AG04449 (cell line): ENCODE measurements at places on chromosomes 7 and 10.

GRCh38 chr7:128725531-128725930 is 13.6 kb upstream of the CALU start:
- DNase-seq: no peak

- no peak for DNase-seq
Measured at GRCh38 chr7:114864278-114864677, 57.6 kb upstream of the MDFIC start.

DNA sequence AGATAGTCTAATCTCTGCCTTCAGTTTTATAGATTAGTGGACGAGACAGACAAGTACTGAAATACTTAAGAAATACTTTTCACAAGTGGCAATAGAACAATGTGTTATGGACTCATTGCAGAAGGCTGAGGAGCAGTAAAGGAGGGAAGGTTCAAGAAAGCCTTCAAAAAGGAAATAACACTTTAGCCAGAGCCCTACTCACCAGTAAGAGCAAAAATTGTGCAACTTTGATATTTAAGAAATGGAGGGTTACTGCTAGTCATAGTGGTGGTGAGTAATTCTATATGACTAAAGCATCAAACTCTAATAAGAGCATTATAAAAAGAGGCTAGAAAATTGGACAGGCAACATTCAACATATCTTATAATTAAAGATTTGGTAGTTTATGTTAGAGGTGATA is 28.8 kb downstream of the PTPN12 start:
- peak; percentile 5 for DNase-seq

GRCh38 chr10:116756277-116756676 is 13.9 kb upstream of the HSPA12A start:
- no peak for DNase-seq

DNA sequence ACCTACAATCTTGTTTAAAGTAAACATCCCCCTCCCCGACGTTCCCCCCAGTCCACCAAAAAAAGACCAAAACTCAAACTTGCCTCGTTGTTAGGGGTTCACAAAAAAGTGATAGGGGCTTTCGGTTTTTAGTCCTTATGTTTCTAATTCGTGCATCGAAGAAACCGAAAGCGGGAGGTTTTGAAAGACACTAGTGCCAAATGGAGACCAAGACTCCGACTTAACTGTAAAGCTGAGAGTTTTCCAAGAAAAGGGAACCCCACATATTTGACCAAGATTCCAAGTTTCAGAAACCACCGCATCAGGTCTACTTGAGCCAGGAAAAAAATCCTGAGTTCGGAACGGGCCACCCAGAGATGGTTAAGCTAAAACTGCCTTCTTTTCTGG is 534 bp downstream of the PSMA2 start:
- DNase-seq: no peak

DNA sequence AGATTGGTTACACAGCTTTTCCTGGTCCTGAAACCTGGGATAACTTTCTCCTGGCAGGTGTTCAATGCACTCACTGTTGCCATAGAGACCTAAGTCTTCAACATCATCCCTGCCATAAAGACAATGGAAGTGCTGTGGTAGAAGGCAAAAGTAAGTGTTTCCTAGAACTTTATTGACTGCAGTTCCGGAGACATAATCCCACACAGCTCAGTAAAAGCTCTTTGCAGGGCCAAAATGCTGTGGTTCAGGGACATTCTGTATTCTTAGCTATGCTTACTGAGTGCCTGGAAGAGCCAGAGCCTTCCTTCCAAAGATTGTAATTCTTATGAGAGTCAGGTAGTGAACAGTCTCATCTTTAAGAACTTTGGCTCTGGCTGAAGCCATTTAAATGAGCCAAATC is 5.3 kb downstream of the WIPF3 start:
- DNase-seq: no peak

DNA sequence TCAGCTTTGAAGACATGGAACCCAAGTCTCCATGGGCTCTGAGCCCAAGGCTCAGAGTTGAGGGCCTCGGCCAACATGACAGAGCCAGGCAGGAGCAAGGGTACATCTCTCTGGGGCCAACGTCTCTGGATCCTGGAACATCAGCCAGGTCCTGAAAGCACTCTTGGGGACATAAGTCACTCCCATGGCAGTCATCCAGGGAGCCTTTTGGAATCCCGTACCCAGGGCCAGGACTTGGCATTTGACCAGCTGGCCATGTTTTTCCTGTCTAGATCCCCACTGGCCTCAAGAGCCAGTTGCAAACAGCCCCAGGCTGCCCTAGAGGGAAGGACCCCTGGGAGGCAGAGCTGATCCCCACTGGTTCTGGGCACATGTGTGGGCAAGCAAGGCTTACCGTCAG is 4.3 kb upstream of the CXCL12 start:
- DNase-seq: no peak

GRCh38 chr7:37694208-37695094 is 10.9 kb downstream of the GPR141 start:
- no peak for DNase-seq

GRCh38 chr7:43337191-43337590 is 224.7 kb downstream of the HECW1 start:
- DNase-seq: no peak

DNA sequence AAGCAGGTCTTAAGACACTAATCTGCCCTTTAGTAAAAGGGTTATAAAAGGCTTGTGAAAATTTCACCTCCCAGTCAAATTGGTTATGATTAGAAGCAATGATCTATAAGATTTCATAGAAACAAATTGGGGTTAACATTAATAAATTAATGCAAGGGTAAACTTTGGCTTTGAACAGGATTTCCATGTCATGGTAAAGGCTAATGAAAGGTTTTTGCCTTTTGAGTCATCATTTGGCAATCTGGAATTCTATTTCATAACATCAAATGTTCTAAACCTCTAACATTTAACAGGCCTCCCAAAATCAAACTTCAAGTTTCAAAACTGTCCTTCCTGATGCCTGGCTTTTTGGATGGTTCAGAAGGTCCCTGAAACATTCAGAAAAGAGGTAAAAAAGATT is 62.4 kb downstream of the COA1 start:
- DNase-seq: no peak

DNA sequence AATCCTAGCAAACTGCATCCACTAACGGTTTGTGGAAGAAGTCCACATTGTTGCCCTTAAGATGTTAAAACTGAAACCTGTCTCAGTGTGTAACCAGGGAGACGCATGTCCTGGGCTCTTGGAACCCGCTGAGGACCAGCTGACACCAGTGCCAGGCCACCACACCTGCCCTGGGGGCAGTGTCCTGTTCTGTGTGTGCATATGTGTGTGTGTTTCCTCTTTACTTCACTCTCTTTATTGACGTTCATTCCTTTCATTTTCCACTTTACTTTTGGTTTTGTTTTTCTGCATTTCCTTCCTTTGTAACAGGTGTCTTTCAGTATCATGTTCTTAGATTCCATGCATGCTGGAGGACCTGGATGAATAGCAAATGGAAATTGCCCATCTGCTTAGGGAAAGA is 83.8 kb downstream of the TEX36 start:
- DNase-seq: no peak

GRCh38 chr7:23907012-23907411 is 197.0 kb downstream of the STK31 start:
- DNase-seq: no peak

DNA sequence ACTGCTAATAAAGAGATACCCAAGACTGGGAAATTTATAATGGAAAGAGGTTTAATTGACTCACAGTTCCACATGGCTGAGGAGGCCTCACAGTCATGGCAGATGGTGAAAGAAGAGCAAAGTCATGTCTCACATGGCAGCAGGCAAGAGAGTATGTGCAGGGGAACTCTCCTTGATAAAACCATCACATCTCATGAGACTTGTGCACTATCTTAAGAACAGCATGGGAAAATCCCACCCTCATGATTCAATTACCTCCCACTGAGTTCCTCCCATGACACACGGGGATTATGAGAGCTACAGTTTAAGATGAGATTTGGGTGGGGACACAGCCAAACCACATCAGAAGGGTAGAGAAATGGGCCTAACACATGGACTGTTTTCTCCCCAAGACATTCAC is 156.3 kb downstream of the CCDC71L start:
- DNase-seq: no peak

DNA sequence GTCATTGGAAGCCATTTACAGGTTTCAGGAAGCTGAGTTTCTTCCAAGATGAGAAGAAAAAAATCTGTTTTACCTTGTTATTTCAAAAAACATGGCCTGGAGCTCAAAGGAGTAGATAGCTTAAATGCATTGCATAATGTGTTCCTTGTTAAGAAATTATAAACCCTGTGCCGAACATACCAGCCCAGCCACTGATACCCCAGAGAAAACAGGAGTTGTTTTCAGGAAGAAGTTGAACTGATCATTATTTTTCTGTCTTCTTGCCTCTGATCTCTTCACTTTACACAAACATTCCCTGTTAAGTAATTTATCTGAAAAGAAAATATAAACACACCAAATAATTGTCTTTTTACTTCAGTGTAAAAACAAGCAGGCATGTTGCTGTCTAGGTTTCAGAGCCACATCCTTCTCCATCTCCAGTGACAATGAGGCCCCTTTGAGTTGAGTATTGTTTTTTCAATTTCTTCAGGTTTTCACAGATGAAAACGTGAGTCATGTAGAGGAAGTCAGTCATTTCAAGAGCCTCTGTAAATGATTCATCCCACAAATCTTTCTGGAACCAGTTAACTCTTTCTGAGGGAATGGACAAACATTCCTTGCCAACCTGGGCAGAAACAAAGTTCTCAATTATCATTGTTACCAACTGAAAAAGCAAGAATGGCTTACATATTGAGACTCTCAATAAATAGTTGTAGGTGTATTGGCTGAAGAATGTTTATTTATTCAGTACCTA is 244.2 kb downstream of the IPMK start:
- no peak for DNase-seq

DNA sequence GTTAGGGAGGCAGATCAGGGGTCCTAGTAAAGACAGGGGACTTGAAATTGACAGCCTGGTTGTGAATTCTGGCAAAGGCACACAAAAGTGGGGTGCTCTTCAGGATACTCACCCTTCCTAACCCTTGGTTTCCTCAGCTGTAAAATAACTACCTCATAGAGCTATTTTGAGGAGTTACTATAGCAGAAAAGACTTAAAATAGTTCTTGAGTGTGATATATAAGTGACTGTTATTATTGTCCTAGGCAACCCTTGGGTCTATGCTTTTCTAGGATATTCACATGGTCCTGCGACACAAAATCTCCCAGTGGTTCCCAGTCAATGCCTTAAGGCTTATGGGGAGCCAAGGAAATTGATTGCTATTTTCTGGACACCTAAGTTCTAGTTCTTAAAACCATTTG is 98.1 kb upstream of the NAMPT start:
- DNase-seq: no peak

DNA sequence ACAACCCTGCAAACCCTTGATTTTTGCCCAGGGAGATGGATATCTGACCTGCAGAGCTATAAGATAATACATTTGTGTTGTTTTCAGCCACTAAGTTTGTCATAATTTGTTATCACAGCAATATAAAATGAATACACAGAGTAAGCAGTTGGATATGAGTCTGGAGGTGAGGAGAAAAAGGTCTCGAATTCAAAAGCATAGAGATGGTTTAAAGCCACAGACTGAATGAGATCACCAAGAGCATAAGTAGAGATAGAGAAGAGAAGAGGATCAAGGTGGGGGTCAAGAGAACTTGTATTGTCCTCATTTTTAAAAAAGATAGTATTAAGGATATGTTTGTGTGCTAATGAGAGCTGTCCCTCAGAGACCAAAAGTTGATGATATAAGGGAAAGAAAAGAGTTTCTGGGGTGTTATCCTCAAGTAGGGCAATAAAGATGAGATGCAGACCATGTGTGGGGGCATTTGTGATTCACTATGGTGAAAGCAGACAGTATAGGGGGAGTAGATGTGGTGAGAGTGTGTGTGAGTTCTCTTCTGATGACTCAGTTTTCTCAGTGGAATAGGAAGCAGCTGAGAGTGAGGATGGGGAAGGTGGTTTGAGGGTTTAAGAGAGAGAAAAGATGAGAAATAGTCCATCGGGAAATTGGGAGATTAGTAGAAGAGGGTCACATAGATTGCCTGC is 25.8 kb upstream of the PCGF5 start:
- no peak for DNase-seq

DNA sequence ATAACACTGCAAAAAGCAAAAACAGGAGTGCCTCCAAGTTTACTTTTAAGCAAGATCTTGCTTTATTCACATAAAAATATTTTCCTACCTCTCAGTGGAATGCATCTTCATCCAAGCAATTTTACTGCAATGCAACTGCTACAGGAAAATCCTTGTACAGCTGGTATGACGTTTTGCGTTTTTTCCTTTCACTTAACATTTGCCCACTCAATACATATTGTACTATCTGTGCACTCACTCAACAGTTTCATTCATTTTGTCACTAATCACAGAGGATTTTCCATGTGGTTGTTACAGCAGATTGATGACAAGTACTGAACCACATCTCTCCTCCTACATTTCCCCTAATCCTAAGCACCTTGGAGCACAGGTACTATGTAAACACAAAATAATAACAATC is 222.0 kb upstream of the IMMP2L start:
- DNase-seq: no peak

- DNase-seq: no peak
Measured at GRCh38 chr7:55903985-55904759, 16.9 kb downstream of the ZNF713 start.

DNA sequence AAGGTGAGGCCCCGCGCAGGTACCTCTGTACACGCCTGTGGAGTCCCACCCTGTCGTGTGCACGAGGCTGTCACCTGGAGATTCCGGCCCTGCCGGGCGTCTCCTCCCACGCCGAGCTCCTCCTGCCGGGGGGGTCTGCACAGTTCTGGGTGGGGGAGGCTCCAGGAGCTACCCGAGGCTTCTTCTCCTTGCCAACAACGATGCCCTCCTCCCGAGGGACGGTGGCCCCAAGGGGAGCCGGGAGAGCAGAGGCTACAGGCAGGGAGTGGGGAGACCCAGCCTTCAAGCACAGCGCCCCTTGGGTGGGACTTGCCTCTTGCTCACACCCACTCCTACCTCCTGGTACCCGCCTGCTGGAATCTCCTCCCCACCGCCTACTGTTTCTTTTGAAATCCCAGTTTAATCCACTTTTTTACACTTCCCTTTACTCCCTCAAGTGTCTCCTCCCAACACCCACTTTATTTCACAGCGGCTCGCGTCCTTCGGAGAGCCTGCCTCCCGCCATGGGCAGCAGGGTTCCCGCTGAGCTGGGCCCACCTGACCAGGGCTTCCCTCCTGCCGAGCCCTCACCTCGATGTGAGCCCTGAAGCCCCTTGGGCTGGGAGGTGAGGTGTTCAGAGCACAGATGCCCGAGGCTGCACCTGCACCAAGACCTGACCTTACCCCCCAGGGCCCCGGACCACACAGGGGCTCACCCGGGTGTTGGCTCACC is 338.1 kb downstream of the DNAJB6 start:
- no peak for DNase-seq

DNA sequence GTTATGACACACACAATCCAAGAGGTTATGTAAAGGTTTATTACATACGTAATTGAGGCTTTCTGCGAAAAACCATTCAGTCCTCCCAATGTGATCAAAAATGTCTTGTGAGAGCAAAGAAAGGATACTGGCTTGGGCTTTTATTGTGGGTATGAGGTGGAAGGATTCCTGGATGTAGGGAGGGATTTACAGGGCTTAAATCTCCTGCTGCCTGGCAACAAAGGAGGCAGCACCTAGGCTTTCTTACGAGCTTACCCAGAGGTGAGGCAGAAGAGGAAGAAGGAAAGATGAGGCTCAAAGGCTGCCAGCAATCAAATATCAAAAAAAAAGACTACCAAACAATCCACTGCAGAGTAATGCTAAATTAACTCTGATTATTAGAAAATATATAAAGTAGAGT is 1149.5 kb upstream of the POT1 start:
- DNase-seq: no peak

- no peak for DNase-seq
Measured at GRCh38 chr7:154916856-154917807, 85.8 kb downstream of the PAXIP1 start.

GRCh38 chr10:82497439-82497838 is 622.4 kb downstream of the NRG3 start:
- no peak for DNase-seq
